Chondrocyte (in vitro differentiated cells): ENCODE measurements at places on chromosomes 1 and 21.

- DNase-seq, result no peak
Measured at GRCh38 chr1:224262373-224263054, 67.5 kb downstream of the NVL start.

GRCh38 chr1:181801617-181802016, 259.9 kb downstream of the ZNF648 start:
- no peak for DNase-seq

DNA sequence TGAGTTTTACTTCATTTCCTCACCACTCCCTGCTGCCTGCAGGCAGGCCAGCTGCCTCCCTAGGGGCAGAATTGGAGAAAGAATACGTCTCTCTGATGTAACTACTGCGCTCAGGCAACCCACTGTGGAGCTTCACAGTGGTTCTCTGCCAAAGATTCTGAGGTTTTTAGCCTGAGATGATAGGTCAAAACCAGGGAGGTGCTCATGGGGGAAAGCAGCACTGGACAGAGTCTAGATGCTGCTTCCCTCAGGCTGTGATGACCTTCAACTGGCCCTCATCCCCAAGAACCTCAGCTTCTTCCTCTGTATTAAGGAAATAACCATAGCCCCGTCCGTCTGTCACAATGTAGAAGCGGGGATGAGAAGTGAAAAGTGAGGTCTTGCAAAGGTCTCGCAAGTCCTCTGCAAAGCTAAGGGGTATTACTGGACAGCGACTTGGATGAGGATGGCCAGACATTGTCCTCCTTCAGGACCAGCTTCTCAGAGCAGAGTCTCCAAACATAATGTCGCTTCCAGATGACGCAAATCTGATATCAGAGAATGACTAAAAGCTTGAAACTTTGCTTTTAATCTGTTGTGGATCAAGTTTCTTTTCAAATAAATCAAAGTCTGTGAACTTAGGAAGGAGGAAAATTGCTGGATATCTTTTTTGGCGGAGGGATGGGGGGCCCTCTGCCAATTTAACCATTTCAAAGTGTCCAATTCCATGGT, 65.9 kb upstream of the ATP5PO start:
- DNase-seq, result no peak

DNA sequence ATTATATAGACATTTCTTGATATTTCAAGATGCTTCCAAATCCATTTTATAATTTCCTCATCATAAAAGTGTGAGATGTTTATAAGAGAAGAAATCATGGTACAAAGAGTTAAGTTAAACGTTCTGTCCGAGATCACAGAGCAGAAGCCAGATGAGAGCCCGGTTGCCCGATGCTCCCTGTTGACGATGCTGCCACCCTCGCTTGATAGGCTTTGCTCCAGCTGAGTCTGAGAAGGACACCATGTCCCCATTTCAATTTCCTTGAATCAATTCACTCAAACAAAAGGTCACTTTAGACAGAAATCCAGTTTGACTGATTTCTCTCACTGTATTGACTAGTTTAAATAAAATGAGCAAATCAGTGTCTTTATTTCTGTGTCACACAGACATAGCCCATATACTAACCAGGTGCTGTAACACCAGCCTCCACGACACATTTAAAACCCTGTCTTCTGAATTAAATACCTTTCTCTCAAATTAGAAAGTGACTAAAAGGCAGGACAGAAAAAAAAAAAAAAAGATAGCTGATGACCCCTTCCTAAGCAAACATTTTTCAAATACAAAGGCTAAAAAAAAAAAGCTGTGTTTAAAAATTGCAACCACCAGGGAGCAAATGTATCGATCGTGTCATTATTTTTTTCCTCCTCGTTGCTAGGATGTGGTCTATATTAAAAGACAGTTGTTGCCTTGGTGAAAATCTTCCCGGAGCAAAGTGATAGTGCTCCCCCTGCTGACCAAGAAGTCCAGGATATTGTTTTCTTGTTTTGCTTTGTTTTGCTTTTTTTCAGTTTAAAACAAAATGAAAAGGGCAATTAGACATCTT, 35.2 kb downstream of the DNASE2B start:
- DNase-seq, result no peak

- DNase-seq, result no peak
Measured at GRCh38 chr1:214331827-214332423, 51.0 kb downstream of the SMYD2 start.

DNA sequence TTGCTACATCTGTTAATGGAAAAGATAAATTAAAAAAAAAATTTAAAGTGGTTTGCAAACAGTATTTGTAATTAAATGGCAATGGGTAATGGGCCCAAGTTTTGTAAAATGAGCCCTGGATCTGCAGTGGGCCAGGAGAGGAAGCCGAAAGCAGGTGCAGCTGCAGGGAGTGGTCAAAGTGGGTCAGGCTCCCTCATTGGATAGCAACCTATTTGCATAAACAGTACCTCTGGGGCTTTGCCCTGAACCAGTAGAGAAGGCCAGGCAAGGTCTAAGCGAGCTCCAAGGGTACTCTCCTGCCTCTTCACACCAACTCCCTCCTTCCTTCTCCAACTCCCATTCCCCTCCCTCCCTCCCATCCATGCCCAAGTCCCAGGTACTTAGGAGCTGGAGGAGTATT, 138.9 kb downstream of the HMGB4 start:
- no peak for DNase-seq

- DNase-seq, result no peak
Measured at GRCh38 chr1:183105449-183105848, 80.6 kb upstream of the LAMC2 start.
